ENCODE measurements at places on chromosomes 1 and 21.

DNA sequence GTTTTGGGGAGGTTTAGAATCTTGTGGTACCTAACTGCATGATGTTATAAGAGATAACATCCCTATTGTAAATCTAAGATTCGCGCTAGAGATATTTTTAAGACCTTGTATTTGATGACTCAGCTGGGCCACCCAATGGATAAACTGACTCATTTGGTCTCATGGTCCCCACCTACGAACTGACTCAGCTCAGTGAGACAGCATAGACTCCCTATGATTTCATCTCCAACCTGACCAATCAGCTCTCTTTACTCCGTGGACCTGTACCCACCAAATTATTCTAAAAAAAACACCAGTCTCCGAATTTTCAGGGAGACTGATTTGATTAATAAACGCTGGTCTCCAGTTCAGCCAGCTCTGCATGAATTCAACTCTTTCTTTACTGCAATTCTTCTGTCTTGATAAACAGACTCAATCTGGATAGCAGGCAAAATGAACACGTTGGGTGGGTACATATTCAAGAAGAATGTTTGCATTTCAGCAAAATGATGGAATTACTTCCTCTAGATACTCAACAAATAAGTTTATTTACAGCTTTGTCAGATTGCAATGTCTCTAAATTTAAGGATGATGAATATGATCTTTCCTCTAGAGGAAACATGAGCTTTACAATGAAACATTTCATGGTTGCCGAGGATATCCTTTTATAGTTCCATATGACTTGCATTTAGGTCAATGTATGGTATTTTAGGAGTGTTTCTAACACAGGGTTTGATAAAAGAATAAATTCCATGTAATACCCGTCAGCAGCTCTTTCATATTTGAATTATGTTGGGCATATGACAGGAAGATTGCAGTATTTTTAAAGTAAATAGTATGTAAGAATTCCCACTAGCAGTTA is 516.6 kb upstream of the RGS18 start:
- peak; percentile 57 for DNase-seq

DNA sequence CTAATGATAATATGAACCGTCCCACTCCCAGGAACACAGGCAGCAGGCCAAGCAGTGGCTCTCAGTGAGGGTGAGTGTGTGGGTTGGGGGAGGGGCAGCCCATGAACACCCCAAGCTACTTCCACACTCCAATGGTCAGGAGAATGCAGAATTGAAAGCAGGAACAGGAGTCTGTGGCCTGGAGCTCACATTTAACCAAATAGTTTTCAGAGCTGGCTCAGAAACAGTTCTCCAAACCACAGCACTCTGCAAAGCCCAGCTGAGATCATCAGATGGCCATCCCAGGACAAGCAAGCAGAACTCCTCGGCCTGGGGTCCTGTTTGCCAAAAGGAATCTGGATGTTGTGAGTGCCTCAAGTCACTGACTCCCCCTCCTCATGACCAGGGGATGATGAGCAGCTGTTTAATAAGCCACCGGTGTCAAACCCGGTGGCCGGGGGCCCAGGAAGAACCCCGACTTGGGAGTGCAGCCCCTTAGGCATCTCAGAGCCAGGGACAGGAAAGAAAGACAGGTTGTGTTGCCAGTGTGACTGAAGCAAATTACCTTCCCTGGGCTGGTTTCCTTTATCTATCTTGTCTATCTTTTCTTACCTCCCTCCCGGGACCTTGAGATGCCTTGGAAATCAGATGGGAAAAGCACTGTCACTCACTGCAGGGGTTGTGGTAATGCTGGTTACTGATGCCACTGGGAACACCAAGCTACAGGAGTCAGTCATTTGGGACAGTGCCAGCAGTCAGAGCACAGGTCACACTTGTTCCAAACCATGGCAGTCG is 20.4 kb downstream of the DEGS1 start:
- peak; percentile 80 for DNase-seq

DNA sequence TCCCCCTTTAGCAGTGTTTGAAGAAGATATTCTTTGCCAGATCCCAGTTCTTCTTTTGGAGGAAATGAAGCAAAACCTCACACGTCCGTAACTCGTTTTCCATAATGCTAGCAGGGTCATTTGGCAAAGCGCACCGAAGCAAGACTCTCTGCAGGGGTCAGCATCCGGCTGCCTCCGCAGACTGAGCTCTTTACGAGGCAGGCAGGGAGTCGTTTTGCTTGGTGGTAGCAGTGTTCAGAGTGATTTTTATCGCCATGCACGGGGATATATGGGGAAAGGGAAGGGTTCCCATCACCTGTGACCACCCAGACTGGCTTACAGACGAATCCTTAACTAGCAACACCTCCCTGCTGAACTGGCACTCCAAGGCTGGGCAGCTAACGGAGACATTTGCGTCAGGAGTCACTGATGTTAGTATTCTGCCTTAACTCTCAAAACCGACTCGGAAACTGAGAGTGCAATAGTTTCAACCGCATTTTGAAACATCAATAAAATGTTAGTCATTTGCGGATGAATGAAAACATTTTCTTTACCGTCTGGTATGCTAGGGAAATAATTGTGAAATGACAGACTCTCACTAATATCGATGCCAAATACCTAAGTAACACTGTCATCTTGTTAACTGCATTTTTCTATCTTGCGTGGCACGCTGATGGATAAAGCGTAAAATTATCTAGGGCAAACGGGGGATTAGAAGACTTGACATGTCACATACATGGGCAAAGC is 2.2 kb upstream of the NEGR1 start:
- DNase-seq, result peak; percentile 92

- DNase-seq, result peak; percentile 75
These were observed 12.7 kb downstream of the TFF2 start for GRCh38 chr21:42337830-42338728.

DNA sequence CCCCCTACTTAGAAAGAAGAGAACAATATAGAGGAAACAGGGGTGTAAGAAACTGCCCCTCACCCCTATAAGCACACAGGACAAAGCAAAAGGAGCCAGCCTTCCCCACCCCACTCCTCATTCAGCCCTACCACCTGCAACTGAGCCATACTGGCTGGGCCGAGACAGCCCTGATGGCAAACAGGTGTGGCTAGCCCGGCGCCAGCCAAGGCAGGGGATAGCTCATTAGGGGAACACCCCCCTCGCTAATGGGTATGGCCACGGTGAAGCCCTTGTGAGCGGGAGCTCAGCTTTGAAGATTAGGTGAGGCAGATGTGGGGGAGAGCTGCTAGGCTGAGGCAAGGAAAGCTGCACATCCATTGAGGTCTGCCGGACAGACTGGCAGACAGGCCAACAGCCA is 65.5 kb downstream of the ERI3 start:
- no peak for DNase-seq

GRCh38 chr1:97864615-97865014 is 56.2 kb downstream of the DPYD start:
- DNase-seq, result no peak

- DNase-seq, result no peak
These were observed 39.8 kb downstream of the WDTC1 start for GRCh38 chr1:27274204-27274603.

GRCh38 chr1:2810281-2810680 is 8.8 kb upstream of the TTC34 start:
- DNase-seq, result no peak

GRCh38 chr1:219367496-219367895 is 193.8 kb downstream of the LYPLAL1 start:
- no peak for DNase-seq

DNA sequence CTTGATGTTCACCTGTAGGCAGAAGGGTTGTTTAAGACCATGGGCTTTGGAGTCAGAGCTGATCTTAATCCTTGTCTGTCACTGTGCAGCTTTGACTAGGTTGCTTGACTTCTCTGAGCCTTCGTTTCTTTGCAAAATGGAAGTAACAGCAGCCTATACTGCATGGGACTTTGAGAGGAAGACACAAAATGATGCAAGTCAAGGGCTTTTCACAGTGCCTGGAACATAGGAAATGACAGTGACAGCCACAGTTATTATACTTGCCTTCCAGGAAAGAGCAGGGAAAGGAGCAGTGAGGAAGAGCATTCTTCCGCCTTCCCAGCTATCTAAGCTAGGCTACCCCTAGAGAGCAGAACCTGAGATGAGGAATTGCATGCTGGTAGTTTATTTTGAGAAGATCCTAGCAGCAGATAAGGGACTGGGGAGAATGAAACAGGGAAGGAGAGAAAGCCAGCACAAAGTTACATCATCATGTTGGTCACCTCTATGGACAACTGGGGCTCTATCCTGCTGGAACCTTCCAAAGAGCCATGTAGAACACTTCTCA is 3.1 kb downstream of the CSF3R start:
- DNase-seq, result peak; percentile 31

DNA sequence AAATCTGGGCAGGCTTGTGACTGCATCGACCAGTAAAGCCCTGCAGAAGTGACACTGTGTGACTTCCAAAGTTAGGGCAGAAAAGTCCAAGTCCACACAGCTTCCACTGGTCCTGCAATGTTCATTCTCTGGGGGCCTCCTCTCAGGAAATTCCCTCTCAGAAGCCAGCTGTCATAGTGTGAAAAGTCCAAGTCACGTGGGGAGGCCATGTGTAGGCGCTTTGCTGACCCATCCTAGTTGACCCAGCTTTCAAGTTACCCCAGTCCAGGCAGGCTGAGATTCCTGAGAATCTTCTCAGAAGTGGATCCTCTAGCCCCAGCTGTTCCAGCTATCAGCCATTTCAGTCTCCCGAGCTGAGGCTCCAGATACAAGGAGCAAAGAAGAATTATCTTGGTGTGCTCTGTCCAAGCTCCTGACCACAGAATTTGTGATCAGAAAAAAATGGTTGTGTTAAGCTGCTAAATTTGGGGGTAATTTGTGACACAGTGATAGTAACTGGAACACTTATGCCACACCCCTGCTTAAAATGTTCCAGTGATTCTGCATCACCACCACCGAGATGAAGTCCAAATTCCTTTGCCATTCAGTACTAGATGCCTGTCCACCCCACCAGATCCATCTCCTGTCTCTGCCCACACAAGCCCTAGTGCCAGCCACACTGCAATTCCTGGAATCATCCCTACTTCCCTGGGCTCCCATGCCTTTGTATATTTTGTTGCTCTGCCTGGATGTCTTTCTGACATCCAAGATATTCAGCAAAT is 2.5 kb upstream of the STUM start:
- DNase-seq, result no peak

DNA sequence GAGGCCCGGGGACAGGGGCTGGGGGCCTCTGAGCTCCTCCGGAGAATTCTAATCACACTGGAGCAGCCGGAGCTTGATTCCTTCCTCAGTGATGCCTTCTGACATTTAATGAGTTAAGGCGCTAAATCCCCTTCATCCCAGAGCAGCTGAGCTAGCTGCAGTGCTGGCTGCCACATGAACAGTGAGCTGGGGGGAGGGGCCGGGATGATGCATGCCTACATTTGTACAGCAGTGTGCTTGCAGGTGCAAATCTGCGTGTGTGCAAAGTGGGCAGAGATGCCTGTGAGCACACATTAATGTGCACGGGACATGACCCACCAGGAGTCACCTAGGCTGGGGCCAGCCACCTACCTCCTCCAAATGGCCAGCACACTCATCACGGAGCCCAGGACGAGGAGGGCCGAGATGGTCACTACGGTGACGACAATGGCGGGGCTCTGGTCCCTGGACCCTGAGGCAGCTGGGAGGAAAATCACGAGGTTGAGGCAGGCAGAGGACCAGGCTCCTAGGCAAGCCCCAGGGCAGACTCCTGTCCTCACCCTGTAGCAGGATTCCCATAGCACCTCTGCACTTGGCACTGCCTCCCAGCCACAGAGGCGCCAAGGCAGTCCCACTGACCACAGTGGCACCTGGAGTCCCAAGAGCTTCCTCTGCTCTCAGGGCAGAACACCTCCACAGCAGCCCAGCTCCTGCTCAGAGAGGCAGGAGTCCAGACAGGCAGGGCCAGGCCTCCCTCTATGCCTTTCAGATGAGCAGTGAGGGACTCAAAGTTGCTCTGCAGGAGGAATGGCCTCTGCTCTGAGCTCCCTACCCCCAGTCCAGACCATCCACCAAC is 34.7 kb downstream of the CDCA8 start:
- no peak for DNase-seq

DNA sequence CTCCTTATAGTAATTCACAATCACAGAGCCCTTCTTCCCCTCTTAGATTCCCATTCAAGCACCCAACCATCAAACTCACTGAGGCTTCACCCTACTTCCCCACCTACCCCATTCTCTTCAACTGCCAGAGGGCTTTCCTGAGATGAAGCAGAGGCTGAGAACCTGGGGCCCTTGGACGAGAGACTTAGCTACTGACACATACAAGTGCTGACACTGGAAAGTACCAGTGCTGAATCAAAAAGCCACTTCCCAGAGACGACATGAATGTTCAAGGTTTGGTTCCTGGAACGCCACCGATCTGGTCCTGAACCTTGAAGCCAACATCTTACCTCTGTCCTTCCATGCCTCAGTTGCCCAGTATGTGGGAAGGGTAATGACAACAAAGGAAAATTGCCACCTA is 16.6 kb upstream of the RAP1A start:
- no peak for DNase-seq

DNA sequence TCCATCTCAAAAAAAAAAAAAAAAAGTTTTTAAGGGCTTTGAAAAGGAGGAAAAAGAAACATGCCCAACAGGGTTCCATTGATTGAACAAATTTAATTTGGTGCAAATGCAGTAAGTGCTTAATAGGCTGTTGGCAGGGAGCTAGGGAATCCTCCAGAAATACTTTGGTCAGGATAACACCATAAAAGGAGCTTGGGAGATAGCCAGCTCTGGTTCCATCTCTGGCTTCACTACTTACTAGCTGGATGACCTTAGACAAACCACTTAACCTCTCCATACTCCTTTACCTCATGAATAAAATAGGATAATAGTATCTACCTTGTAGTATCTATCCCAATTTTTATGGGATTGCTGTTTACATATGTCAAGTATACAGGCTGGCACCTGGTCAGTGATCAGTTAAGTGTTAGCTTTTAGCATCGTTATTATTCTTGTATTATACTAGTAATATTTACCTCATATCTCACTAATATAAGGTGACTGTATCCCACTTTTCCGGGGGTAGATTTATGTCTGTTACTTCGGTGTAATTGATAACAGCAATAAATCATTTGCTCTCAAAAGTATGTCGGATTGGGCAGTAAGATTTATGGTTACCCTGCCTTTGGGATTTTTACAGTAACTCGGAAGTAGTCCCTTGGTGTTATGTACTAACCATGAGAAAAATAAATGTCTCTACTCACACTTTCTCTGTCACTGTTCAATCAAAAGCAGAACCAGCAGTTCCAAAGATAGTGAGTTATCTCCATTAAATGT is 36.4 kb downstream of the BTG3 start:
- DNase-seq, result no peak

GRCh38 chr1:19689085-19689757 is 24.5 kb downstream of the HTR6 start:
- DNase-seq, result no peak

All from choroid plexus epithelial cell (primary cell).